ENCODE measurements at places on chromosomes 7 and 10. TPM values are rescaled to one million over a fixed set of nuclear protein-coding genes. Genes with fewer than 3 reads are reported as not detected.

SOSTDC1 gene
- polyA plus RNA-seq, result 90.2 TPM

CAMK1D gene
- polyA plus RNA-seq, result 8.0 TPM

CYP2C8 gene
- polyA plus RNA-seq, result 6.0 TPM

UTF1 gene
- not detected for polyA plus RNA-seq

COX19 gene
- polyA plus RNA-seq, result 10.5 TPM

VSIR gene
- not detected for polyA plus RNA-seq

MEIG1 gene
- 3.5 TPM for polyA plus RNA-seq

UCN3 gene
- not detected for polyA plus RNA-seq

DRGX gene
- polyA plus RNA-seq, result 0.25 TPM

UPK3BL1 gene
- polyA plus RNA-seq, result 10.9 TPM

TMEM236 gene
- 0.13 TPM for polyA plus RNA-seq

HECW1 gene
- 12.2 TPM for polyA plus RNA-seq

ACSL5 gene
- not detected for polyA plus RNA-seq

DMBT1 gene
- 0.06 TPM for polyA plus RNA-seq

NEUROG3 gene
- not detected for polyA plus RNA-seq

ZNF239 gene
- 16.4 TPM for polyA plus RNA-seq

GIGYF1 gene
- 1.4 TPM for polyA plus RNA-seq

ZNF248 gene
- 13.3 TPM for polyA plus RNA-seq

SEC23IP gene
- 11.6 TPM for polyA plus RNA-seq

RBM17 gene
- 15.9 TPM for polyA plus RNA-seq

SLC18A3 gene
- polyA plus RNA-seq, result not detected

GFRA1 gene
- polyA plus RNA-seq, result 12.0 TPM

CDCA7L gene
- polyA plus RNA-seq, result 3.9 TPM

NUTM2B gene
- polyA plus RNA-seq, result not detected

COL17A1 gene
- polyA plus RNA-seq, result not detected

MYH16 gene
- not detected for polyA plus RNA-seq

NAMPT gene
- polyA plus RNA-seq, result 37.0 TPM

FRMPD2 gene
- 12.8 TPM for polyA plus RNA-seq

ADCYAP1R1 gene
- 1.1 TPM for polyA plus RNA-seq

OR2A1 gene
- polyA plus RNA-seq, result not detected

IL6 gene
- not detected for polyA plus RNA-seq

HTR5A gene
- 79.7 TPM for polyA plus RNA-seq

BPGM gene
- polyA plus RNA-seq, result 85.3 TPM

LLCFC1 gene
- polyA plus RNA-seq, result not detected

POT1 gene
- polyA plus RNA-seq, result 26.0 TPM

TMEM184A gene
- polyA plus RNA-seq, result not detected

ATG9B gene
- polyA plus RNA-seq, result 2.2 TPM

KNDC1 gene
- 0.19 TPM for polyA plus RNA-seq

MET gene
- polyA plus RNA-seq, result 2.1 TPM

C10orf62 gene
- polyA plus RNA-seq, result not detected

HKDC1 gene
- polyA plus RNA-seq, result 1.6 TPM

TEX47 gene
- polyA plus RNA-seq, result not detected

FZD1 gene
- 5.5 TPM for polyA plus RNA-seq

NME8 gene
- polyA plus RNA-seq, result not detected

ANKRD61 gene
- not detected for polyA plus RNA-seq

TUBB8 gene
- polyA plus RNA-seq, result not detected

GOT1 gene
- 127 TPM for polyA plus RNA-seq

CACNB2 gene
- 102 TPM for polyA plus RNA-seq

RBP4 gene
- polyA plus RNA-seq, result 8.2 TPM

LIPN gene
- not detected for polyA plus RNA-seq

SLC26A5 gene
- polyA plus RNA-seq, result not detected

TFEC gene
- polyA plus RNA-seq, result not detected

AKR1C3 gene
- 8.9 TPM for polyA plus RNA-seq

LRMDA gene
- 4.1 TPM for polyA plus RNA-seq
